ENCODE measurements at places on chromosomes 13 and 19.

DNA sequence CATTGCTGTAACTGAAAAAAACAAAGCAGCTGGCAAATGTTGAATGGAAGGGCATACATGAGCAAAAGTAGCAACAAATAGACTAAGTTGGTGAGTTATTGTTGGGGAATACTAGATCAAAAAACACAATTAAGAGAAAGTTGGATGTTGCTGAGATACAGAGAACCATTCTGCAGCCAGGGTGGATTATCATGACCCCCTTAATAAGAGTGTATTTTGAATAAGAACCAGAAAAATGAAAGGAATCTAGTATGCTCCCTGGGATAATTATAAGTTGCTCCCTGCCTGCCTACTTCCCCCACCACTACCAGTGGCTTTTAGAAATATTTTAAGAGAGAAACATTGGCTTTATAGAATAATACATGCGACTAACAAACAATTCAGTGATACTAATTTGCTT is 14.5 kb upstream of the TRPC4 start:
- DNase-seq: no peak

GRCh38 chr19:49222011-49222410 is 64.4 kb downstream of the TRPM4 start:
- DNase-seq: no peak

DNA sequence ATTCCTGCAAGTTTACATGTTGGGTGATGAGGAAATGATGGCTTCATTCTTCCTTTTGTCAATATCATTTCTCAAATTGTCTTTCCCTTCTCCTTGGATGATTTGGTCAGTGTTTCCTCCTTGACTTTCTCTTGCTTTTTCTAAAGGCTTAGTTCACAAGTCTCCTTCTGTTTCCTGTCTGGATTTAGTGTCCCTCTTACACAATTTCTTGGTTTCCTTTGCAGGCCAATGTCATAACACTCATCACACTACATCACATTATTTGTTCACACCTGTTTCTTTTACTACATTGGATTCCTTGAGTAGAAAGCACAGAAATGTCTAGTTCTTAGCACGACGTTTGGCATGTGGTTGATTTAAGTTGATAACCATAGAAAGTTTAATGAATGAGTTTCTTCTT is 490.7 kb downstream of the TDRD3 start:
- no peak for DNase-seq

- no peak for DNase-seq
Measured at GRCh38 chr13:84894749-84895148, 904.5 kb downstream of the SLITRK6 start.

GRCh38 chr19:42068361-42068755 is 1.6 kb downstream of the GRIK5 start:
- no peak for DNase-seq

DNA sequence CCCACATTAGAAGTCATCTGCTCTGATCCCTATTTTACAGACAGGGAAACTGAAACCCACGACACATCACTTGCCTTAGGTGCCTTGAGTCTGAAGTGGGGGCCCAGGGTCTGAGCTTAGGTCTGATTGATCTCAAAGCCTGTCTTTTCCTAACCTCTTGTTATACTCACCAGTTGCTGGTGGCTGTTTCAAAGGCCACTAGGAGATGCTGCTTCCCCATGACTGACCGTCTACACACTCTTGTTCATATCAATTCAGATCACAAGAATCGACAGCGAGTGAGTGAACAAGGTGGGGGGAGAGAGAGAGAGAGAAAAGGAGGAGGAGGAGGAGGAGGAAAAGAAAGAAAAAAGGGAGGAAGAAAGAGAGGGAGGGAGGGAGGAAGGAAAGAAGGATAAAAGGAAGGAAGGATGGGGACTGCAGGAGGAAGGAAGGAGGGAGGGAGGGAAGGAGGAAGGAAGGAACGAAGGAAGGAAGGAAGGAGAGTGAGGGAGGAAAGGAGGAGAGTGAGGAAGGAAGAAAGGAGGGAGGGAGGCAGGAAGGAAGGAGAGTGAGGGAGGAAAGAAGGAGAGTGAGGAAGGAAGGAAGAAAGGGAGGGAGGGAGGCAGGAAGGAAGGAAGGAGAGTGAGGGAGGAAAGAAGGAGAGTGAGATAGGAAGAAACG is 3.3 kb downstream of the OR10H1 start:
- peak; percentile 78 for DNase-seq
